ENCODE measurements at places on chromosomes 6 and 20.

- DNase-seq, result no peak
Measured at GRCh38 chr20:10611357-10611756, 62.4 kb downstream of the JAG1 start.

- no peak for DNase-seq
Measured at GRCh38 chr6:170000071-170000843, 248.8 kb downstream of the ERMARD start.

DNA sequence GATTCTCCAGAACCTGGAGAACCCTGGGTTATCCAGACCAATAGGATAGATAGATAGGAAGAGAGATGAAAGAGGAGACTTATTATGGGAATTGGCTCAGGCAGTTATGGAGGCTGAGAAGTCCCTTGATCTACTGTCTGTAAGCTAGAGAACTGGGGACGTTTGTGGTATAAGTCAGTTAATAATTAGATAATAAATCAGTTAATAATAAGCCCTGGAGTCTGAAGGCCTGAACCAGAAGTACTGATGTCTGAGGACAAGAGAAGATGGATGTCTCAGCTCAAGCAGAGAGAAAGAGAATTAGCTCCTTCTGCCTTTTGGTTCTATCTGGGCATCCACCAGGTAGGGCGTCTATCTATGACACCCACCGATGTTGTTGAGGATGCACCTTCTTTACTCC lies 72.9 kb upstream of the SLC22A23 start:
- DNase-seq, result no peak

DNA sequence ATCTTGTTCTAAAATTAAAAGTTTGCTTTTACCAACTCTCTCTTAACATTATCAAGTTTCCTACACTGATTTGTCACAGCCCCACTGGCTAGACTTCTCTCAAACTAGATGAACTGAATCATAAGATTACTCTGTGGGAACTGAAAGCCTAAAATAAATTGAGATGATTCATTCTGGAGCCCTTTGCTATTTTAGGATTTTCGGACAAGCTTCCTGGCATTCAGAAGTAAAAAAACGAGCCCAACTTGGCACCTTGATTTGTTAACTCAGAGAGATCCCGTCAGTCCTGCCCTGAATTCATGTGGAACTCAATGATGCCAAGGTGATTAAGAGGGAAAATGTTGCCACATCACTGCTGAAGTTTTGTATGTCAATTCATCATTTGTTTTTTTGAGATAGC lies 122.0 kb upstream of the NRSN1 start:
- no peak for DNase-seq

- DNase-seq, result no peak
Measured at GRCh38 chr6:144036835-144037195, 28.8 kb upstream of the PLAGL1 start.

DNA sequence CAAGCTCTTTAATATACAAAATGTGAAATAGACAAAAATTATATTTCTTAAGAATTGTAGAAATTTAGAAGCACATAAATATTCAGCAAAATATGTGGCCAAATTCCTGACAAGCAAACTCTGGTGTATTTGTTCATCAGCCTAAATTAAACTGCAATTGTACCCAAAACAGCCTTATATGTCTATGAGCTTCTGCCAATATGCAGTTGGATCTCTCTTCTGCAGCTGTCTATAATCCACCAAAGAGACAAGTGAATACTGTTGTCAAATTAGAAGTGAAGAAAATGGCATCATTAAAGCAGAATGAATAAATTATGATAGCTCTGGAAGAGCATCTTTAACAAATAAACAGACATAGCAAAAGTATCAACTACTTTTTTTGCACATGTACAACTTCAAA lies 755.7 kb downstream of the GRIK2 start:
- no peak for DNase-seq

GRCh38 chr6:37693546-37694250 lies 4.0 kb downstream of the MDGA1 start:
- DNase-seq, result no peak

DNA sequence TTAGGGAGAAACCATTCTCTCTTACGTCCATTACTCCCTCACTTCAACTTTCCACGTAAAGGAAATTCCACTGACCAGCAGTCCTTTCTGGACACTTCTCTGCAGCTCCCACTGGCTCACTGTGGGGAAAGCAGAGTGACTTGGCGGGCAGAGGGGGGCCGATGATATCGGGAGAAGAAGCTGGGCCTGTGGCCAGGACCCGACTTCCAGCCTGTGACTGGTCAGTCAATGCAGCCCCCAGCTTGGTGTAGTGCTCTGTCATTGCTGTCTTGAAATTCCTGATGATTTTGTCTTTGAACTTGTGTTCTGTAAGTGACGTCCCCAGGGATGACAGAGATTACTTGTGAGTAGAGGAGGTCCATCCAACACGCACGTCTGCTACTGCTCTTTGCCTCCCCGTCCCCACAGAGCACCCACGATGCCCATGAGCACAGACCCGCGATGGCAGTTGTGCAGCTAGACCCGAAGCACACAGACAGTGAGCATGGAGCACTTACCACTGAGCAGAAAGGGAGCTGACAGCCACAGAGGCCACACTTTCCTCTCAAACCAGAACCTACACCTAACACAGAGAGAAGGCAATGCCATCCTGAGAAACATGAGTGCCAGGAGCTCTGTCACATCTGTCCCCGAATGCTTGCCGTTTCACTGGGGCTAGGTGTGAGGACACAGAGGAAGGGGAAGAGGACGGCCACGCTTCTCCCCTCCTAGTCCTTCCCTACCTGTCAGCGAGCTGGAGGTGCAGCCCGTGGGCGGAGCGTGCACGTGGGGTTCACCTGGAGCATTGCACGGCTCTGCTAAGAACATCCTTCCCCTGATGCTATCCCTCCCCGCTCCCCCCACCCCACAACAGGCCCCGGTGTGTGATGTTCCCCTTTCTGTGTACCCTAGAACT lies 25.7 kb downstream of the DACT2 start:
- no peak for DNase-seq

- no peak for DNase-seq
Measured at GRCh38 chr6:31851485-31851832, 11.2 kb downstream of the NEU1 start.

DNA sequence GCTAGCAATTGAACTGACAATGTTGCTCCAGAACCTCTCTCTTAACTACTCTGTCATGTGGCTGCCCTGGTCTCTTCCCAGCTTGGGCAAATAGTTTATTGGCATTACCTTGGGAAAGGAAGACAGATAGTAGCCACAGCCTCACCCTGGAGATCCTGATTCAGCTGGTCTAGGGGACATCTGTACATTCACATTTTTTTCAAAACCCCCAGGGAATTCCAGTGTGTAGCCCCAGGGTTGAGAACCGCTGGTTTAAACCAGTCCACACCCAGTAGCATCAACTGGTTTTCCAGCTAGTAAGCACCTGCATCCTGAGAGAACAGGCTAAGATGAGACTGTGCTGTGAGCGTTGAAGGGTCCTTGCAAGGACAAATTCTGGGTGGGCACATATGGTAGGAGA lies 9.6 kb downstream of the SCUBE3 start:
- no peak for DNase-seq

GRCh38 chr20:48839154-48839917 lies 11.5 kb upstream of the PREX1 start:
- no peak for DNase-seq
